ENCODE measurements at places on chromosomes 1 and 21.

DNA sequence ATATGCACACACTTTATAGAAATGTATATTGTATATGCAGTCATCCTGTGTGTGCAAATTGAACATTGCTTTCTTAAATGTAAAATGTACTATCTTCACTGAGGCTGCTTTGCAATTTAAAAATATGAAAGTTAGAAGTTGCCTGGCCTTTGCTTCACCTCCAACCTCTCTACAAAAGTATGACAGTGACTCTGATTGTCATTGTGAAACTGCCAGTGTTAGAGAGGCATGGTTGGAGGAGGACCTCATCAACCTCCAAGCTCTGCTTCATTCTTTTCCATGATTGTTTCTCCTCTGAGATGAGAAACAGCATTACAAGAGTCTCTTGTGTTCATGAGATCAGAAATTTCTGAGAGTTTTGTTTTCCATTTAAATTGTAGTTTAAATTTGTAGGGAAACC, 185.5 kb downstream of the ZC3H11B start:
- no peak for DNase-seq

- DNase-seq = no peak
Measured at GRCh38 chr1:54714881-54715492, 674 bp upstream of the TTC4 start.

- DNase-seq = no peak
Measured at GRCh38 chr1:111833334-111833733, 77.6 kb downstream of the DDX20 start.

- no peak for DNase-seq
Measured at GRCh38 chr1:12316331-12316730, 86.5 kb downstream of the VPS13D start.

DNA sequence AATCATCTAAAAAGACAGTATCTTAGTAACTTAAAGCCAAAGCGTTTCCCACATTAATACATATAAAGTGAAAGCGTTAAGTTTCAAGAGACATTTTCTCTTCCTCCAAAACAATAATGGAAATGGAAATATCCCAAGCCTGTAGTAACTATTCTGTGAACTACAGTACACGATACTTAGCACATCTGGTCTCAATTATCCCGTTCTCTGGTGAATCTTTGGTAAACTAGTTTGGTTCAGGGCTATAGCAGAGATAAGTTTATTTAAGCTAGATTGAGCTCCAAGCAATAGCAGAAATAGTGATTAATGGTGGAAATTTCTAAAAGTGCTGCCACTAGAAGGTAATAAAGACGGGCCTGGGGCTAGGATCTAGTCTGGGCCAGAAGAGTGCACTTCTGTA, 55.2 kb downstream of the PCNX2 start:
- DNase-seq = no peak

Measured in kidney glomerular epithelial cell (primary cell).